ENCODE measurements at places on chromosomes 1 and 21.

DNA sequence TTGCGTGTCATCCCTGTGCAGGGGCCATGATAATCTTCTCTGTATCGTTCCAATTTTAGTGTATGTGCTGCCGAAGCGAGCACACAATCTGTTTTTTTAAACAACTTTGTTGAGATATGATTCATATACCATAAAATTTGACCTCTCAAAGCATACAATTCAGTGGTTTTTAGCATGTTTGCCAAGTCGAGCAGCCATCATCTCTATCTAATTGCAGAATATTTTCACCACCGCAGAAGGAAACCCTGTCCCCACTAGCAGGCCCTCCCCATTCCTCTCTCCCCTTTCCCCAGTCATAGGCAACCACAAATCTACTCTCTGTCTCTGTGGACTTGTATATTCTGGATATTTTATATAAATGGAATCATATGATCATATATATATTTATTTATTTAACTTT lies 78.7 kb upstream of the TINAGL1 start:
- no peak for DNase-seq

- no peak for DNase-seq
Measured at GRCh38 chr1:59237900-59238299, 59.0 kb upstream of the FGGY start.

DNA sequence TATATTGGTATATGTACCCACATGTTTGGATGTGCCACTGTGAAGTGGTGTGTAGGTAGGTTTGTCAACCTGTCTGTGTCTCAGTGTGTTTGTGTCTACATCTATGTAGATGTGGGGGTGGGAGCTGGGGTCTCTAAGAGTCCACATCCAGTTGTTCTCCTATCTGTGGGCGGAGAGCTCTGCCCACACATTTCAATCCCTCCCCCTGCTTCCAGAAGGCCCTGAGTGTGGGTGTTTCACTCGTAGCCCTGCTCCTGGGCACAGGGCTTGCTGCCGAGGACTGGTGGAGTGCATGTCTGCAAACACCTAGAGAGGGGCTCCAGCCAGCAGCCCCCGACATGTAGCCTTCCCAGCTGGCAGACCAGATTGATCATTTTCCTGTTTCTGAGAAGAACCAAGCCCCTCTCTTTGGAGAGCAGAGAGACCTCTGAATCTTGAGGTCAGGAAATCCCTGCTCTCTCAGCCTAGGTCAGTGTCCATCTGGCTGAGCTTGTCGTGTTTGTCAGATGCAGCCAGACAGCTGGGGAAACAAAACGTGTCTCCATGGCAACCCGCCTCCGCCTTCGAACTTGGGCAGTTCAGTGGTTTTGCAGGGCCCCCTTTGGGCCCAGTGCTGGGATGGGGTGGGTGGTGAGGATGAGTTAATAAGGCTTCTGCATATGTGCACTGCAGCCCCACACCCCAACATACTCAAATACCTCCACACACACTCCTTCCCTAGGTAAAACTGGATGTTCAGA lies 31.2 kb upstream of the SYNC start:
- DNase-seq = no peak

- DNase-seq = no peak
Measured at GRCh38 chr1:22711591-22712501, 1.2 kb downstream of the EPHB2 start.

DNA sequence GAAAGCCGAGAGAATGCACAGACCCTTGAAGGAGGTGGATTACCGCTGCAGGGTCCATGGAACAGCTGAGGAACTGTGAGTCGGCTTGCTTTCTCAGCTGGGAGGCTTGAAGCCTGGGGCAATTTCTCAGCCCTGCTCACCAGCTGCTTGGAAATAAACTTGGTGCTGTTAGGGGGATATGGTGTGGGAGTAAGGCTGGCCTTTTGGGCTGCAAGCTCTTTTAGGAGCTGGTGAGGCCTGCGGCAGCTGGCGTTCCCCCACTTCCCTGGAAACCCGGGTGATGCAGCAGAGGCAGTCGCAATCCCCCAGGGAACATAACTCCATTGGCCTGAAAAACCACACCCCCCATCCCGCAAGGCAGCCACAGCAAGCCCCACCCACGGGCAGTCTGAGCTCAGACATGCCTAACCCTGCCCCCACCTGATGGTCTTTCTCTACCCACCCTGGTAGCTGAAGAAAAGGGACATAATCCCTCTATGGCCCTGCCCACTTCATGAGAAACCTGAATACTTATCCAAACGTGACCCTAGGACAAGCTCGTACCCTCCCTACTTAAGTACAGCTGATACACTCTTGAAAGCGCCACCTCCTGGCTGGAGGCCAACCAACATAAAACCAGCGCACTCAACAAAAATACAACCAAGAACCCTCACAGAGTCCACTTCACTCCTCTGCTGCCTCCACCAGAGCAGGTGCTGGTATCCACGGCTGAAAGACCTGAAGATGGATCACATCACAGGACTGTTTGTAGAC lies 1995.8 kb downstream of the NCAM2 start:
- DNase-seq = no peak

DNA sequence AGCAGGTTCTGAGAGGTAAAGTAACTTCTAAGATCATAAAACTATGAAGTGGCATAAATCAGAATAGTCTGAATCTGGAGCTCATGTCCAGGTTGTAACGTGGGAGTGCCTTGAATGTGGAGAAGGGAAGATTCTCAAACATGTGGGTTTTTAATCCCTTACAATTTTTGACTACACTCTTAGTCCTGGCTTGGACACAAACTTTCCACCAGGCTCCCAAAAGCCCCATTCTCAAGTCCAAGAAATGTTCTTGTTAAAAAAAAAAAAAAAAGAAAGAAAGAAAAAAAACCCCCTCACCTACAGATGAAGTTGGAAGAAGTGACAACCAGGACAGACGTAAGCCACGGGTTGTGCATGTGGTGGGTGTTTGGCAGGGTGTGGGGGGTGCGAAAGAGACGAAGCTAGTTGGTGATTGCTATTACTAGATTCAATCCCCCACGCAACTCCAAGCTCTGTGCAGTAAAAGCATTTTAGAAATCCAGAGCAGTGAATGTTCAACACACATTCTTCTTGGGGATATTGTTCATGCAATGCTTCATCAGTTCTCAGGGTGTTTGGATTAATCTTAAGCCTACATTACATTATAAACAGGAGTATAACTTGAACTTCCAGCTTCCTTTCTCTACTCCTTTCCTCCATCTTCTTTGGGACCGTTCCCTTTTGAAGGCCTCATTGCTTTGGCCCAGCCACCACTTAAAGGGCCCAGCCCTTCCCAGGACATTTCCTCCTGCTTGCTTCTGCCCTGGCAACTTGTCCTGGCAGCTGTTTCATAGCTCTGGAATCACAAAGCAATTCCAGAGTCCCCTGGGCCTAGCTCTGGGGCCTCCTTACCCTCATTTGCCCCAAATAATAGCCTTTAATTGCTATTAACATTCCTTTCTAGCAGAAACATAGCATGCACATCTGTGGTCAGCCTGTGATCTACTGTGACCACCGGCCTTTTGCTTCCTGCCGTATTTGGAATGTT lies 41.8 kb downstream of the PHC2 start:
- DNase-seq = no peak

DNA sequence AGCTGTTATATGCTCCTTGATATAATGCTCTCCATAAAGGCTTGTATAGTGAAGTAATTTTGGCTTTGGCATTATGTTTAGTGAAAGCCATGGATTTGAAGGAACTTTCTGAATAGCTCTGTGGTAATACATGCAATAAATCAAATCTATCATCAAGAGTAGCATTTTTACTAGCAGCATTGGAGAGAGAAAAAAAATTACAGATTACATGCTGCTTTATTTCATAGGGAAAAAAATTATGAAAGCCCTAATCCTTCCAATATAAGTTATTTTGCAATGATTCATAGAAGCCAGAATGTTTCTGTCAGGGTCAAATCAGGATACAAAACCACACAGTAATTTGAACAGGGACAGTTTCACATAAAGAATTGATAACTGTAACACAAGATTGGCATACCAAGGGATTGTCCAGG lies 250.0 kb downstream of the SPATA17 start:
- no peak for DNase-seq

DNA sequence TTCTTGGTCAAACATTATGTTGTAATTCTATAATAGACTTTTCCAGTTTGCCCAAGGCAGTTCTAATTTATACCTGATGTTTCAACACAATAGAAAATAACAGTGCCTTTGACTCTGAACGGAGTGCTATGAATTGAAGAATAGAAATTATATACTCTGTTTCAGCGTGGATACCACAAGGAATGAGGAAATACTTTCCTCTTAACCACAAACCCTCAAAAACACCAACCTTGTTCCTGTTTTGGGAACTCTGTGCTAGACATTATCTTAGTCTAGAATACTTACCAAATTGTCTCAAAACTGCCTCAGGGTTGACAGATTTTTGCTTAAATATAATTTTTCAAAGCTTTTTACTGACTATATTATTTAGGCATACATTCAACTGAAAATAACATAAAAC lies 1629.3 kb downstream of the MRPL39 start:
- DNase-seq = no peak

GRCh38 chr1:65066766-65067490 lies 81.1 kb upstream of the AK4 start:
- DNase-seq = peak; percentile 92

GRCh38 chr21:15224346-15225086 lies 159.7 kb upstream of the NRIP1 start:
- no peak for DNase-seq

DNA sequence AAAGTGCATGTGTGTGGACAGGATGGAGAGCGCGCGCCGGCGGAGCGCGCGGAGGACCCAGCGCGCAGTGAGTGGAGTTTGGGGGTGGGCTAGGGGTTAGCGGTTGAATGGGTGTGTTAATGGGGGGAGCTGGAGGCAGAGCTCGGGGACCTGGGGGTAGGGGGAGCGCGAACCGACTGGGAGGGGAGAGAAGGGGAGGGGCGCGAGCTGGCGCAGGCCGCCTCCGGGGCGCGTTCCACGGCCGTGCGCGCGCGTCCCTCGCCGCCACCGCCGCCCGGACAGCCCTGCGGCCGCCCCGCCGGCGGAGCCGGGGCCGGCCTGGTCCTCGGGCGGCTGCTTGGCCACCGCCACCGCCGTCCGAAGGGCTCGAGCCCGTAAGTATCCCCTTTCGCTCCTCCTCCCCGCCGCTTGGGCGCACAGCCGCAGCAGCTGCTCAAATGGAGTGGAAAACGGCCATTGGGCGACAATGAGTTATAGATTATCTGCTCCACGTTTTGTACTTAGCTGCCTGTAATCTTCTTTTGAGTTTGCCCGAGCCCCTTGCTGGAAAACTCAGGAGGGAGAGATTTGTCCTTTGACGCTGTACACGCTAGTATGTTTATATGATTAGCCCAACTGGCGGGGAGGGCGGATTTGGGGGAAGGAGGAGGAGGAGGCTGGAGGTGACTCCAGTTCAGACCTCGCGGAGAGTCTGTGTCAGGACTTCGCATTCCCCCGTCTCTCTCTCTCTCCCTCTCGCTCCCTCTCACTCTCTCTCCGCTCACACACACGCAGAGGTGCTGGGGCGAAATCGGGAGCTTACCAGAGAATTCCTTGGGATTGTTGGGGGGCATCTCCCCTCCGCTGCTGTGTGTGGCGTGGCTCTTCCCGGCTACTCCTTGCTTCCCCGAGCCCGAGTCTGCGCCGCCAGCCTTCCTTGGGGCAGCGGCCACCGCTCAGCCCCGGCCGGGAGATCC lies at the start of gene ADGRL2:
ADGRL2 (plus strand) TSS at position 240 of the 956 bp plus-strand sequence. CDS start 36,051 bp downstream, outside the sequence.
- no peak for DNase-seq

DNA sequence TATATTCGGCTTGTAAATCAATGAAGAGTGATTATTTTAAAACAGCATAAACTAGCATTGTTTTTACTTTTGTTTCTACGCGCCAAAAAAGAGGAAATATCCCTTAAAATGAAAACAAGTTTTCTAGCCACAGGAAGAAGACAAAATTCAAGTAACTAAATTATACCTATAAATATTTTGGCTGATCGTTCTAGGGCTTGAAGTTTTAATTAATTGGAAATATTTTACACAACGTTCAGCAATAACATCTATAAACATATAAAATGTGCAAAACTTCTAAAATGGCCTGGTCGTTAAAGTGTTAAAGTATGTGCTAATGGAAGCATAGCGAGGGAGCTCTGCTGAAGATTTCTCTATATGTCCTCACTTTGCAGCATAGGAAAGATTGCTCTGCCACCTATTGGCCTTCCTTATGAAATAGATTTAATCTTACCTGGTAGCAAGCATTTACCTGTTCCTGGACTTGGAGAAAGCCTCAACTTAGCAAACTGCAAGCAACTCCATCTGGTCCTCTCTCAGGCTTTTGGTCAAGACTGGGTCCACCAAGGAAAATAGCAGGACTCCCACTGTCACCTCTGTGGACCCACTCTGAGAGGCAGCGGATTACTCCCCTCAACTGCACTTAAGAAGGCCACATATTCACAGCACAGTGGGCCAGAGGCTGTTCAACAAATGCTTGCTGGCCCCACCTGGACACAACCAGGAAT lies 351.3 kb upstream of the RUNX1 start:
- peak; percentile 79 for DNase-seq

DNA sequence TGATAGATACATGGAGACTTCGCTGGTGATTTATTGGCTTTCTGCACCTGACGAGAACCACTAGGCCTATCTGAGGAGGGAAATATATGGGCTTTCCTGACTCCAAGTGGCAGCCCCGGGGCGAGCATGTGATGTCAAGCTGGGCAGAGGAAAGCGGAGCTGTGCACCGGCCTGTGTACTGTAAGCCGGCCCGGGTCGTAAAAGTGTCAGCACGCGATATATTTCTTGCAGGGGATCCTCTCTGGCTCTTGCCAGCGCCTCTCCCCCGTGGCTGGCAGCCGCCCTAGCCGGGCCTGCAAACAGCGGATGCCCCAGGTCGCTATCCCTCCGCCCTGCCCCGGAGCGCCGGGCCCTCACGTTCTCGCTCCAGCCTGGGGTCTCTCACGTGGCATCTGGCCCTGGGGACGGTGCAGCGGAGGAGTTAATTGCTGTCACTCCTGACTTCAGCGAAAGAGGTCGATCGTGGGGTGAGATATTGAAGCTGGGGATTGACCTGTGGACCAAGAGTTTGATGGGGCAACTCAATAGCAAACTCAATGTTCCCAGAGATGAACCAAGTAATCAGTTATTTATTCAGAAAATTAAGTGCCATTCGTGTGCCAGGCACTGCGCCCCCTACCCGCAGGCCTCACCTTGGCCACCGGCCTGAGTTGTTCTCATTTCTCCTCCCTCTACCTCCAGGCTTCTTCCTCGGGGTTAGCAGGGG lies 41.0 kb upstream of the HAO2 start:
- DNase-seq = no peak

DNA sequence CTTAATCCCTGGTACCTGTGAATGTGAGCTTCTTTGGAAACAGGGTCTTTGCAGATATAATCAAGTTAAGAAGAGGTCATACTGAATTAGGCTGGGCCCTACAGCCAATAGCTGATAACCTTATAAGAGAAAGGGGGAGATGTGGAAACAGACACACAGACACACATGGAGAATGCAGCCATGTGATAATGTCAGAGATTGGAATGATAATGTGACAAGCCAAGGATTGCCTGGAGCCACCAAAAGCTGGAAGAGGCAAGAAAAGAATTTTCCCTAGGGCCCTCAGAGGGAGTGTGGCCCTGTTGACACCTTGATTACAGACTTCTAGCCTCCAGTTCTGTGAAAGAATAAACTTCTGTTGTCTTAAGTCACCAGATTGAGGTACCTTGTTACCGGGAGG lies 114.5 kb upstream of the SOD1 start:
- DNase-seq = no peak

Data from K562 (cell line).